Ascending aorta (tissue), 2 donors: ENCODE measurements at places on chromosomes 2 and 18.

DNA sequence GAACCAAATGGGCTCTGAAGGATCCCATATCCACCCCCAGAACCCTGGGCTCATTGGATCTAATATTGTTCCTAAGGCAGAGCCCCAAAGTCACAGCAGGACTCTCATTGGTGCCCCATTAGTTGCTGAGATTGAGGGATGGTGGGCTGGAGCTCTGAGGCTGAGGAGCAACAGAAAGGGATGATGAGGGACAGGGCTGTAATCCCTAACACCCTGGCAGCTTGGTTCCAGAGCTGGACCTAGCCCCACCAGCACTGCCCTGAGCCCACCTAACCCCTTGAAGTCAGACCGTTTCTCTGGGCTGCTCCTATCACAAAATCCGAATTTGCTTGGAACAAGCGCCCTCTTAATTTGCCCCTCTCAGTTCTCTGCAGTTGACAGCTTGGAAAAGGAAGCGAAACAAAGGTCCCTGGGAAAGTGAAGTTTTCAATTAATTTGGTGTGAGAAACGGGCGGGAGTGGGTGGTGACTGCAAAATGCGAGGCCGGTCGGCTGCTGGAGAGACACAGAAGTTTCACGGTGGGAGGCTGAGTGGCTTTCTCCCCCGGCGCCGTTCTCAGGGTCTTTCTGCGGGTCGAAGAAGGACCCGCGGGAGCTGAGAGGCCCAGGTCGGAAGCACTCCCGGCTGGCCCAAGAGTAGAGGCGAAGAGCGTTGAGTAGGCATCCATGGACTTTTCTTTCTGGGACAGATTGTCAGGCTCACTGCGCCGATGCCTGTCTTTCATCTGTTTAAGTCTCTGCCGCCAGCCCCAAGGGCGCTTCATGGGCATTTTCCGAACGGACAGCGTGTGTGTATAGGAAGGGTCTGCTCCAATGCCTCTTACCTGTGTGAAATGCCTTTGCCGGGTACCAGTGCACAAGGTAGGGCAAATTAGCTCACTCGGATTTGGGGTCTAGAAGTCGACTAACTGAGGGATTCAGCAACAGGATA is 927 bp upstream of the HOXD13 start:
- H3K4me3 ChIP-seq, result no peak overlapping the region
- peaks cover 62% of the 10 kb centered on the region for H3K27me3 ChIP-seq
- peaks cover 7% of the 10 kb centered on the region for H3K4me1 ChIP-seq
- no peaks in the 10 kb centered on the region for H3K36me3 ChIP-seq

- H3K27ac ChIP-seq, result no peak overlapping the region
- no peak overlapping the region for H3K4me3 ChIP-seq
- DNase-seq, result no peak
- no peaks in the 10 kb centered on the region for H3K27me3 ChIP-seq
- no peaks in the 10 kb centered on the region for H3K4me1 ChIP-seq
- no peaks in the 10 kb centered on the region for H3K36me3 ChIP-seq
Observed at GRCh38 chr18:54205959-54206358, 18.5 kb downstream of the MBD2 start.

- no peak overlapping the region for H3K4me3 ChIP-seq
- no peaks in the 10 kb centered on the region for H3K27me3 ChIP-seq
- no peaks in the 10 kb centered on the region for H3K4me1 ChIP-seq
- no peak overlapping the region for H3K27ac ChIP-seq
- DNase-seq, result no peak
Observed at GRCh38 chr2:177670791-177671535, 278.4 kb downstream of the AGPS start.

- H3K27ac ChIP-seq, result peak overlapping the region; percentile 34
- no peaks in the 10 kb centered on the region for H3K4me1 ChIP-seq
- DNase-seq, result peak; percentile 58
- H3K27me3 ChIP-seq, result no peaks in the 10 kb centered on the region
- H3K36me3 ChIP-seq, result no peaks in the 10 kb centered on the region
Observed at GRCh38 chr18:80009661-80010550, 21.5 kb upstream of the TXNL4A start.

DNA sequence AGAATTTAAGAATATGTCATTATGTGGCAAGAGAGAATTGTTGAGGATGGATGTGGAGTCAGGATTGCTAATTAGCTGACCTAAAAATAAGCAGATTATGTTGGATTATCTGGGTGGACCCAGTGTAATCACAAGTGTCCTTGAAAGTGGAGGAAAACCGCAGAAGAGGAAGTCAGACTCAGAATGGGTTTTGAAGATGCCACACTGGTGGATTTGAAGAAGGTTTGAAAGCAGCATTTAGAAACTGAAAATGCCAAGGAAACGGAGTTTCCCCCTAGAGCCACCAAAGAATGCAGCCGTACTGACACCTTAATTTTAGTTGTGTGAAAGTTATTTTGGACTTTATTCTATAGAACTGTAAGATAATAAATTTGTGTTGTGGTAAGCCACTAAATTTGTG is 41.6 kb upstream of the DPP10 start:
- H3K4me3 ChIP-seq, result no peak overlapping the region
- no peaks in the 10 kb centered on the region for H3K4me1 ChIP-seq
- no peaks in the 10 kb centered on the region for H3K36me3 ChIP-seq
- no peaks in the 10 kb centered on the region for H3K27me3 ChIP-seq
- no peak overlapping the region for H3K27ac ChIP-seq
- DNase-seq, result no peak

- H3K27me3 ChIP-seq, result no peaks in the 10 kb centered on the region
- no peak for DNase-seq
- no peak overlapping the region for H3K27ac ChIP-seq
Observed at GRCh38 chr18:79483971-79484491, 88.3 kb downstream of the NFATC1 start.

DNA sequence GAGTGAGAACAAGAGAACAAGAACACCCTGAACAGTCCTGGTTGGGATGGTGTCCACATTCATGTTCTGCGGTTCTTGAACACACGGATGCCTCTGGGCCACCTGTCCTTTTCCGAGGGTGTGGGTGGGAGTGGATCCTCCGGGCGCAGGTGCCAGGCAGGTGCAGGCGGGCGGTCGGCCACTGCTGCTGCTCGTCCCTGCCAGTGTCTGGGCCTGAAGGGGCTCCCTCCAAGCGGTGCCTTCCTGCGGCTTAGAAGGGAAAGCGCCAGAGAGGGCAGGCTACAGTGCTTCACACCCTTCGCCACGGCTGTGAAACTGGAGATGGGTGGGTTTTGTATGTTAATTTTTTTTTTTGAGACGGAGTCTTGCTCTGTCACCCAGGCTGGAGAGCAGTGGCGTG is 8.0 kb upstream of the D2HGDH start:
- H3K4me3 ChIP-seq, result no peak overlapping the region
- no peak overlapping the region for H3K27ac ChIP-seq
- no peaks in the 10 kb centered on the region for H3K27me3 ChIP-seq
- H3K36me3 ChIP-seq, result peaks cover 22% of the 10 kb centered on the region
- no peaks in the 10 kb centered on the region for H3K4me1 ChIP-seq

GRCh38 chr18:49412679-49413078 is 47.8 kb downstream of the DYM start:
- H3K27me3 ChIP-seq, result no peaks in the 10 kb centered on the region
- no peaks in the 10 kb centered on the region for H3K4me1 ChIP-seq
- DNase-seq, result no peak
- no peak overlapping the region for H3K4me3 ChIP-seq
- H3K36me3 ChIP-seq, result peaks cover 8% of the 10 kb centered on the region
- no peak overlapping the region for H3K27ac ChIP-seq

GRCh38 chr2:182885771-182886170 is 19.3 kb upstream of the FRZB start:
- H3K27ac ChIP-seq, result peak overlapping the region; percentile 55
- H3K4me3 ChIP-seq, result no peak overlapping the region
- H3K36me3 ChIP-seq, result no peaks in the 10 kb centered on the region
- H3K27me3 ChIP-seq, result no peaks in the 10 kb centered on the region
